Activated CD8-positive, alpha-beta memory T cell treated with anti-CD3 and anti-CD28 coated beads, Interleukin-2, amount 50 U/mL, for 48 hours (primary cell): ENCODE measurements at places on chromosomes 2 and 18.

DNA sequence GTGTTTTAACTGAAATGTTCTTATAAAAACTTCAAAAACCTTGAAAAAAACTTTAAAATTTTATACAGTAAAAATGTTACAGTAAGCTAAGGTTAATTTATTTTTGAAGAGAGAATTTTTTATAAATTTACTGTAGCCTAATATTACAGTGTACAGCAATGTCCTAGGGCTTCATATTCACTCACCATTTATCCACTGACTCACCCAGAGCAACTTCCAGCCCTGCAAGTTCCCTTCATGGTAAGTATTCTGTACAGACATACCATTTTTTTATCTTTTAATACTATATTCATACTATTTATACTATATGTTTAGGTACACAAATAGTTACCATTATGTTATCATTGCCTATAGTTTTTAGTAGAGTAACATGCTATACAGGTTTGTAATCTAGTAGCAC, 396.7 kb upstream of the MMADHC start:
- DNase-seq = no peak

DNA sequence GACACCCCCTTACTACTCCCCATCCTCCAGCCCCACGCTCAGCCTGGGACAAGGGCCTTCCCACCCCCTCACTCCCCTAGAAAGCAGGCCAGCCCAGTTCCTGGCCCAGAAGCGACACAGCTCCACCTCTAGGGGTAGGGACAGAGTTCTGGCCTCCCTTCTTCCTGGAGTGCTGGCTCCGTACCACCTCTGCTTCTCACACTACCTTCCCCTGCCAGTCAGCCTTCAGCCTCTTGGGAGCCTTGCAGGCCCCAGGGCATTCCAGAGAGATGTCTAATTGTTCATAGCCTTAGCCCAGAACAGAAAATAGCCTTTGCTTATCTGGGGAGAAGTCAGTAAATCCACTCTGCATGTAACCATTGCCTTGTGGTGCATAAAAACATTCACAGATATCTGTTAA, 13.1 kb upstream of the CATIP start:
- DNase-seq = no peak

- DNase-seq = no peak
Measured at GRCh38 chr2:95301876-95302641, 4.9 kb downstream of the KCNIP3 start.

GRCh38 chr2:195590861-195591205, 66.2 kb upstream of the SLC39A10 start:
- DNase-seq = no peak

- no peak for DNase-seq
Measured at GRCh38 chr2:8609357-8609811, 72.5 kb upstream of the ID2 start.

DNA sequence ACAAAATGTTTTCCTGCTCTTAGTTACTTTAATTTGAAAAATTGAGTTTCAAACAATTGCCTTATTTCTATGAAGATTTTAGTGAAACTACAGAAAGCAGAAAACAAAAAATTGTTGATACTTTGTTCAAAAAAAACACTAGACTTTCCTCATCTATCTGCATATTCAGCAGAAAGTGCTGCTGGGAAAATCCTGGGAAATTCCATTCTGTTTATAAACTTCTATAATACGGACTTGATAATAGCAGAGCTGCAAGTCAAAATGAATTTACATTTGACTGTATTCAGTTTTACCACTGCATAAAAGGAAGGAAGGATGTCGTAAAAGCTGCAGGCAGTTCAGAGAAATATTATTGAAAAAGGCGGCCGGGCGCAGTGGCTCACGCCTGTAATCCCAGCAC, 24.9 kb upstream of the ERICH2 start:
- DNase-seq = no peak

DNA sequence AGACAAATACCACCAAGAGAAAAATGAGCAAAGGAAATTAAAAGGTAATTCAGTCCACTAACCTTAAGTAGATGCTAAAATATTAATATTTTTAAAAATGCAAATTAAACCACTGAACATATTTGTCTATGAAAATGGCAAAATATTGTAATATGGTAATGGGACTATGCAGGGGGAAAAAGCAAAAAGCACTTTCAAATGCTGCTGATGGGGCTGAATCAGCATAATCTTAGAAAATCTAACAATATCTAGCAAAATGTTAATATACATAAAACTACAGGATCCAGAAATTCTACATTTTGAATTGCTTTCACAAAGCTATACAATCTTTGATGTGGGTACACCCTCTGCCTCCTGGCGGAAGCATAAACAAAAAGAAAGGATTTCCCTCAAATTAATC, 86.9 kb upstream of the DTNB start:
- no peak for DNase-seq

GRCh38 chr2:111072220-111072871, 48.4 kb upstream of the BCL2L11 start:
- DNase-seq = no peak

DNA sequence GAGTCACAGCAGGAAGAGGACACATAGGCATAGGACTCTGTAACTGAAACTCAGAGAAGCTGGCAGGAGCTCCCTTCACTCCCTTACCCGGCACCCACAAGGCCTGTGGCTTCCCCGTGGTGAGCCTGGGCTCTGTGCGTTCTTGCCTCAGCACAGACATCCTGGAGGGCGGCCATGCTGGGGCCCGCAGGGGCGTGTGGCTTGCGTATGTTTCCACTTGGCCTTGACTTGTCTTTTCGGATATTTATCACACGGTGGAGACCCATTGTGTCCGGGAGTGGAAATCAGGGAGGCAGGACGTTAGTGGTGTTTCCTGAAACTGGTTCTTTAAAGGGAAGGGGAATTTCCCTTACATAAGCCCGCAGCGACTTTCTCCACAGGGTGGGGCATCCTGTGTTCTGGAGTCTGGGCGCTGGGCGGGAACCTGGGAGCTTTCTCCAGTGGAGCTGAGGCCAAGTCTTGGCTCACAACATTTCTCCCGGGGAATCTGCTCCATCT, 49.9 kb upstream of the EML6 start:
- peak; percentile 71 for DNase-seq

DNA sequence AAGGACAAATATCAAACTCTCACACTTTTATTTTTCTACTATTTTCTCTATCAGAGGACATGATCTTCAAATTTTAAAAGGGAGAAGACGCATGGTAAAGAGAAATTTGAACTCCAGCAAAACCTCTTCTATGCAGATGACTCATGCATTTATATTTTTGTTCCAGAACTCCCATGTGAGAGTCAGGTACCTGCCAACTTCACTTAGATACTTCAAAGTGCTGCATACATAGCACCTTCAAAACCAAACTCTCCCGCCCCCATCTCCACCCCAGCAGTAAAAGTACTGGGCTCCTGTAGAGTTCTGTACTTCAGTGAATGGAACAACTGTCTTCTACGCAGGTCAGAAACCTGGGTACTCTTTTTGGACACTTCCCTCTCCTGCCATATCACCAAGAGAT, 398.3 kb downstream of the TGIF1 start:
- no peak for DNase-seq

GRCh38 chr2:19299522-19299921, 58.9 kb downstream of the OSR1 start:
- no peak for DNase-seq

GRCh38 chr2:160321006-160321405, 120.9 kb upstream of the ITGB6 start:
- DNase-seq = no peak

GRCh38 chr2:164661349-164661748, 40.1 kb upstream of the GRB14 start:
- no peak for DNase-seq

DNA sequence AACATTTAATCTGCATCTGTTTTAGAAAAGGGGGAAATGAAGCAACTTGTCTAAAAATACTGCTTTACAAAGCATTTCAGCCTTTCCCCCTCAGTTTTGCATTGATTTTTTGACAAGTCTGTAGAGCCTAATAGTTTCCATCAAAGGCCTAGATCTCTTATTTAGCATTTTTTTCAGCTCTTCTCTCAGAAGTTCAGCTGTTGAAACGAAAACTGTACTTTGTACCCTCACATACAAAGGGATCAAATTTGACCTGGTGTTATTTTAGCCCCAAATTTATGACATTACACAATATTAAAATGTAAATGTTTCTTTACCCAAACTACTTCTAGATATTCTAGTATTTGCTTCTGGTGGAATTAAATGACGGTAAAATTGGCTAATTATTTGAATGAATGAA, 13.0 kb downstream of the YPEL5 start:
- no peak for DNase-seq

- no peak for DNase-seq
Measured at GRCh38 chr2:200199005-200199404, 107.5 kb upstream of the SPATS2L start.

GRCh38 chr18:55086906-55087305, 127.6 kb upstream of the CCDC68 start:
- DNase-seq = no peak

- DNase-seq = no peak
Measured at GRCh38 chr2:134137182-134137611, 116.7 kb upstream of the MGAT5 start.

- no peak for DNase-seq
Measured at GRCh38 chr2:109604597-109604996, 9.2 kb downstream of the SEPTIN10 start.

- DNase-seq = no peak
Measured at GRCh38 chr2:200618590-200619021, 32.8 kb downstream of the AOX1 start.

GRCh38 chr2:17634997-17635396, 94.5 kb downstream of the VSNL1 start:
- no peak for DNase-seq
